ENCODE measurements at places on chromosomes 6 and 20.

DNA sequence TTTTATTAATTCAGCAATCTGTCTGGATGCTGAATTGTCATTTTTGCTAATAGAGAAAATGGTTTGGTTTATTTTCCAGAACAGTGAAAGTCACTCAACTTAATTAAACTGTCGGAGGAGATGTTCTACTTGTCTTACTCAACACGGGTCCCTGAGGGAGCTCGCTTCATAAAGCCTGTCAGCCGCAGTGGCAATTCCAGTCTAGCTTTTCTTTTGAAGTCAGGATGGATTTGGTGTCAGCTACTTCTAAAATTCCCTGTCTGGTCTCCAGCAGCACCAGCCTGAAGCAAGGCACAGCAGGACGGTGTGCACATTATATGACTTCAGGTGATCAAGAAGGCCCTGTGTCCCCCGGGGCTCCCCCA is 261.5 kb downstream of the SLC24A3 start:
- DNase-seq: no peak

GRCh38 chr6:34953061-34954025 is 64.3 kb downstream of the ANKS1A start:
- DNase-seq: no peak

- DNase-seq: no peak
Measured at GRCh38 chr6:37600312-37600916, 97.3 kb downstream of the MDGA1 start.

- DNase-seq: no peak
Measured at GRCh38 chr6:119079283-119079809, 882 bp upstream of the FAM184A start.

- peak; percentile 62 for DNase-seq
Measured at GRCh38 chr6:33313105-33313708, 671 bp downstream of the TAPBP start.

DNA sequence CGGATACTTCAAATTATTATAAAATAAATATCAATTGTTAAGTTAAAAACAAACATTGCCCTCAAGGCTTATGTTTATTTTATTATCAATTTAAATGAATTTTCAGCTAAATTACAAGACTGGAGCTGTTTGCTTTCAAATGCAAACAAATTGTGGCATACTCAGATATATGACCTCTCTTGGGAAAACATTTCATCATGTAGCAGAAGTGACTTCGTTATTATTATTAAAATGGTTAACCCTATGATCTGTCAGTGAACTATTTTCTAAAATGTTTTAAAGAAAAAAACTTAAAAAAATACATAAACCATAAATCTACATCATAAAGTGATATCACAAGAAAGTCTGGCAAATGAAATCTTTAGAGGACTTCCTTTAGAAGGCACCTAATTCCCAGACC is 72.5 kb downstream of the MAN1A1 start:
- no peak for DNase-seq

GRCh38 chr20:23156842-23157423 is 70.8 kb upstream of the CD93 start:
- DNase-seq: no peak

- peak; percentile 48 for DNase-seq
Measured at GRCh38 chr6:36692220-36692619, 5.4 kb upstream of the RAB44 start.

- no peak for DNase-seq
Measured at GRCh38 chr20:43365691-43366090, 92.0 kb upstream of the SRSF6 start.

- no peak for DNase-seq
Measured at GRCh38 chr6:95548188-95548786, 29.0 kb upstream of the MANEA start.

DNA sequence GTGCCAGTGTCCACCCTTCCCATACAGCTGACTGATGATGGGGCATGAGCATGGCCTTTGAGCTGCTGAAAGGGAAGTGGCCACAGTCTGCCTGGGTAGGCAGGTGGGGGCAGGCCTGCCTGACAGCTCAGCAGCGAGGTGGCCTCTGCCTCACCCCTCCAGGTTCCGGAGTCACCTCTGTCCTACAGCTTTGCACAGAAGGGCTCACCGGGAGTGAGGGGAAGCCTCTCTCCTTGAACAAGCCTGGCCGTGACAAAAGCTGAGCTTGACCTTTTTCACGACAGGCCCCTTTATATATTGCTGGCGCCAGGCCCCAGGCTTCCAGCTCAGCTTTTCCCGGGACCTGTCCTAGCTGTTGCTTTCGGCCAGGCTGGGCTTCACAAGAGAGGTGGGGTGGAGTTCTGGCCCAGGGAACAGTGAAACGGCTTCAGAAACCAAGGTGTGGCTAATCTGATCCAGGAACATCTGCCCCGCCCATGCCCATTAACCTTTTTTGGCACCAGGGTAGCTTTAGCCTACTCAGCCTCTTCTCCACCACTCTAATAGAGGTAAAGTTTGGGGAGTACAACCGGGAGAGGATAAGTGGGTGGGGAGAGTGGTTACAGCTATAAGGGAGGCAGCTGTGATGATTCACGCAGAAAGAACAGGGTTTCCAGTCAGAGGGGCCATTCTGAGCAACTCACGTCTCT is 42.9 kb downstream of the C6orf132 start:
- no peak for DNase-seq

- DNase-seq: no peak
Measured at GRCh38 chr6:22367346-22367745, 70.5 kb upstream of the PRL start.

GRCh38 chr6:135586844-135587243 is 89.3 kb upstream of the AHI1 start:
- DNase-seq: no peak

DNA sequence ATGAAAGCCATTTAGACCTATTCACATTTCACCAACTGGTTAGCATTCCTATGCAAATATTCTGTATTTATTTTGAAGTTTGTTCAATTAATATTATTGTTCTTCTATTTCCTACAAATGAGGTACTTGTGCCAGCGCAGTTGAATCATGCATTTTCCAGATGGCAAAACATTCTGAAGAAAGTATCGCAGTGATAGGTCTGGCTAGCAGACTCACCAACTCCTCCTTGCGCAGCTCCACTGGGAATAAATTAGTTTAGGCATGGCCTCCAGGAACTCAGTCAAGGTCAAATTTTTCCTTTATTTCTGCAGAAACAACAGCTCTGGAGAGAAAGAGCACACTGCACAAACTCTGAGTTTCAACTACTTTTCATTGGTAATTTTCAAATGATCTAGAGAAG is 437.7 kb downstream of the COL12A1 start:
- DNase-seq: no peak

GRCh38 chr20:408843-409696 is 971 bp downstream of the RBCK1 start:
- peak; percentile 32 for DNase-seq

- no peak for DNase-seq
Measured at GRCh38 chr20:15867899-15868298, 705.3 kb downstream of the KIF16B start.

GRCh38 chr6:156731396-156731795 is 45.8 kb upstream of the ARID1B start:
- no peak for DNase-seq

- DNase-seq: no peak
Measured at GRCh38 chr20:53664121-53664520, 70.5 kb upstream of the ZNF217 start.

GRCh38 chr6:139442188-139442671 is 67.8 kb upstream of the CITED2 start:
- no peak for DNase-seq

DNA sequence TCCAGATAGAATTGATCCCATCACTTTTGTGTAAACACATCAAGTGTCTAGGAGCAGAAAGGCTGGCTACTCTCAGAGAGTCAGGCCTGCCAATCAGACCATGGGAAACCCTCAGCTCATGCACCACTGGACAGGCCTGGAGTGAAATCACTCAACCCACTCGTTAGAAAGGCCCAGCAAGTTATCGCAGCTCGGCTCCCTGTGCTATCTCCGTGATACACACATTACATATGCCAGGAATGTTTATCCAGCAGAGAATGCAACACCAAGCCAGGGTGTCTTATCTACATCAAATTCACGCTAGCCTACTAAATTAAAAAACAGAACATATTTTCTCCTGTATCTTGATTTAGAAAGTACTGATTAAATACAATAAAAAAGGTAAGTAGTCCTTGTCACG is 232.4 kb upstream of the FOXQ1 start:
- DNase-seq: no peak

GRCh38 chr6:82363428-82364086 is at the start of gene TPBG:
TPBG (plus strand) TSS chr6:82363817; CDS start chr6:82364962, 1,145 bp downstream.
- DNase-seq: no peak

GRCh38 chr6:44940367-44940766 is 387.8 kb upstream of the RUNX2 start:
- DNase-seq: no peak

- no peak for DNase-seq
Measured at GRCh38 chr6:154491567-154492470, 18.7 kb downstream of the CNKSR3 start.

GRCh38 chr6:113813142-113813541 is 44.0 kb upstream of the MARCKS start:
- no peak for DNase-seq

GRCh38 chr6:11824986-11825385 is 46.4 kb upstream of the ADTRP start:
- no peak for DNase-seq

DNA sequence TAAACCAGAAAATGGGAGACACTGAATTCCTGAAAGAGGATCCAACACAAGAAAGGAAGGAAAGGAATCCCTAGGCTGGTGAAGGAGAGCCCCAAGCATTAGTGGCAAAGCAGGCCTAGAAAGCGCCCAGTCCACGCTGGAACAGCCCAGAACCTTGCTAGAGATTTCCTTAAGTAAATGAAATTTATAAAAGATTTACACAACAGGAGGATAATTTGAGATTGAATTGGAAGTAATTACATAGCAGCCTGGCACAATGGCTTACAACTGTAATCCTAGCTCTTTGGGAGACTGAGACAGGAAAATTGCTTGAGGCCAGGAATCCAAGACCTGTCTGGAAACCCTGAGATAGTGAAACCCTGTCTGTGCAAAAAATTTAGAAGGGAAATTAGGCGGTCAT is 26.8 kb upstream of the C20orf144 start:
- no peak for DNase-seq

GRCh38 chr20:39295301-39295700 is 333.2 kb downstream of the DHX35 start:
- no peak for DNase-seq

DNA sequence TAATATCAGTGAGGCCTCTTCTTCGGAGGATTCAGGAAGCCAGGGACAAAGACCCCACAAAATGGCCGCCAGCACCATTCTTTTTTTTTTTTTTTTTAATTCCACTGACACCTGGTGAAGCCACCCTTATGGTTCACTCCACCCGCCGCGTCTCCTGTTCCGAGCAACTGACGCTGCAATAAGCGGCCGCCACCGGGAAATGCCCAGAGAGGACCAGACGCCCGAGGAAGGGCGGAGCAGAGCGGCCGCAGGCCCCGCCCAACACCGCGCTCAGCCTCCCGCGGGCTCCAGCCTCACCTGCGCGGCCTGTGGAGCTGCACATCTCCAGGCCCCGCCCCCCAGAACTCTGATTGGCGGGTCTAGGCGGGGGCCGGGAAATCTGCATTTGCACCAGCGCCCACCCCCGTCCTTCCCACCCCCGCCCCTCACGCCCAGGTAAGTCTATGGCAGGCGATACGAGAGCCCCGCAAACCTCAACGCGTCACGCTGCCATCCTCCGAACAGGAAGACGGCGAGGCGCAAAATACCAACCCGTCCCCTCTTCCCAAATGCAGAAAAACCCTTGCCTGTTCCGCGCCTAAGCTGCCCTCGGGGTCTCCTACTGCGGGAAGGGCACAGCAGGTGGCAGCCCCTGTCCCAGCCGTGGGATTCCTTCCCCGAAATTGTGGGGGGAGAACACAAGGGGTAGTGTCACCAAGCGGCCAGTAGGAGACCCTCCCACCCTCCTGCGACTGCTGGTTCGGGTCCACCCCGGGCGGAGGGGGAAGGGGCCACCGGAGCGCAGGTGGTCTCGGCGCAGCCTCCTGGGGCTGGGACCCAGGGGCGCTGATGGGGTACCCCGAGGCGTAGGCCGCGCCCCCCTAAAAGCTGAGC is 960 bp downstream of the ATP9A start:
- peak; percentile 16 for DNase-seq

DNA sequence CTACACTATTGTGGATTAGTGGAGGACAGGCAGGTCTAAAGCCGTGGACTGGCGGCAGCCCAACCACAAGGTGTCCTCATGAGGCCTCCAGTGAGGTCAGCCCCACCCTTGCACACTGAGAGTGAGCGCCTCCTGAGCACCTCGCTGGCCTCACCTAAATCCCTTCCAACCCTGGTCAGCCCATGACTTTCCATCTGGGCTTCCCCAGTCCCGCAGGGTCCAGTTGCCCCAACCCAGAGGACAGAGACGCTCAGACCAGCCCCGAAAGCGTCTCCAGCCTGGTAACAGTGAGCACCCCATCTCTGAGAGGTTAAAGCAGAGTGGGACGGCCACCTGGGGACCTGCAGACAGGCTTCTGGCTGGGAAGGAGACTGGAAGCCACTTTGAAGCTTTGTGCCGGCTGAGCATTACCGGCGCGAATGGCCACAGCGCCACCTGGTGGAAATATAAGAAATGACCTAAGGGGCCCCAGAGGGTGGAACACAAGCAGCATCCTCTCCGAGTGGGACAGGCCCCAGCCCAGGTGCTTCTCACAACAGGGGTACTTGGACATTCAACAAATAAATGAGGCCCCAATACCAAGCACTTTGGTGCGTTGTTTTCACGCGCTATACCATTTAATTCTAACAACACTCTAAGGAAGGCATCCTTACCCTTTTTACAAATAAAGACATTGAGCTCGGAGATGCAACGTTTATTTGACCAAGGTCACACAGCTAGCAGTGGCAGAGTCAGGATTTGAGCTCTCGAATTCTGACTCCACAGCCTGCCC is 65.7 kb upstream of the TOP1 start:
- DNase-seq: peak; percentile 75

- DNase-seq: peak; percentile 46
Measured at GRCh38 chr6:17600527-17601385, 654 bp downstream of the FAM8A1 start.

DNA sequence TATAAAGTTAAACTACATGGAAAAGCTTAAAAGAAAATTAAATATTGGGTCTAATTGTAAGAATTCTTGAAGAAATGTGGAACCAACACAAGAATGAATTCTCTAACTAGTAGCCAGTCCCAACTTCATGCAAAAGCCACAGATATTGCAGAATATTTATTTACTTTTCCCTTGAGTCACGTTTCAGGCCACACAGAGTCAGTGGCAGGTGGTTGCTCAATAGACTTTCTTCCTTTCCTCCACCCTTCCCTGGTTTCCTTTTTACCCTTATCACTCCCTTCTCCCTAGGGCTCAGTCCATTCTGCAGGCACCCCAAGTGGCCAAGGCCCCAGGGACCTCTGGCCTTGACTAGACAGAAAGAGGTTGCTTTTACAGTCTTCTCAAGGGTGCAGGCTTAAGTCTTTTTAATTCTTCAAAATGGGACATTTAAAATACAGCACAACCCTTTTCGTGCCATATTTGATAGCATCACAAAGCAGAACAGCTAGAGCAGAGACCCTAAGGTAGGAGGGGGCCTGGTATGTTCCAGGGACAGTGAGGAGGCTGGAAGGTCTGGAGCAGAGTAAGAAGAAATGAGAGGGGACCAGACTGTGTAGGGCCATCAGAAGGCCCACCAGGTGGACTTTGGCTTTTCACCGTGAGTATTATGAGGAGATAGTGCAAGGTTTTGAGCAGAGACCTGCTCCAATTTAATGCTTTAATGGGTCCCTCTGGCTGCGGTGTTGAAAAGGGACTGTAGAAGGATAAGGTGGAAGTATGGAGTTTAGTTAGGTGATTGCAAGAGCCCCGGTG is 65.0 kb downstream of the HDDC2 start:
- DNase-seq: no peak
